ENCODE measurements at places on chromosomes 11 and 22. TPM values are rescaled to one million over a fixed set of nuclear protein-coding genes. Genes with fewer than 3 reads are reported as not detected.

LRP4 gene
- total RNA-seq, result 2.2 TPM

PATE4 gene
- not detected for total RNA-seq

FAM227A gene
- 3.3 TPM for total RNA-seq

OR10A2 gene
- total RNA-seq, result not detected

KCNQ1 gene
- not detected for total RNA-seq

MMP3 gene
- 5.1 TPM for total RNA-seq

CREB3L1 gene
- 33.3 TPM for total RNA-seq

MOV10L1 gene
- 0.59 TPM for total RNA-seq

PICK1 gene
- 15.6 TPM for total RNA-seq

ANO5 gene
- 0.59 TPM for total RNA-seq

LYVE1 gene
- not detected for total RNA-seq

POLR2F gene
- total RNA-seq, result 18.6 TPM

PRODH gene
- under 0.01 TPM for total RNA-seq

Data from osteoblast (primary cell).